ENCODE measurements at places on chromosomes 7 and 10.

DNA sequence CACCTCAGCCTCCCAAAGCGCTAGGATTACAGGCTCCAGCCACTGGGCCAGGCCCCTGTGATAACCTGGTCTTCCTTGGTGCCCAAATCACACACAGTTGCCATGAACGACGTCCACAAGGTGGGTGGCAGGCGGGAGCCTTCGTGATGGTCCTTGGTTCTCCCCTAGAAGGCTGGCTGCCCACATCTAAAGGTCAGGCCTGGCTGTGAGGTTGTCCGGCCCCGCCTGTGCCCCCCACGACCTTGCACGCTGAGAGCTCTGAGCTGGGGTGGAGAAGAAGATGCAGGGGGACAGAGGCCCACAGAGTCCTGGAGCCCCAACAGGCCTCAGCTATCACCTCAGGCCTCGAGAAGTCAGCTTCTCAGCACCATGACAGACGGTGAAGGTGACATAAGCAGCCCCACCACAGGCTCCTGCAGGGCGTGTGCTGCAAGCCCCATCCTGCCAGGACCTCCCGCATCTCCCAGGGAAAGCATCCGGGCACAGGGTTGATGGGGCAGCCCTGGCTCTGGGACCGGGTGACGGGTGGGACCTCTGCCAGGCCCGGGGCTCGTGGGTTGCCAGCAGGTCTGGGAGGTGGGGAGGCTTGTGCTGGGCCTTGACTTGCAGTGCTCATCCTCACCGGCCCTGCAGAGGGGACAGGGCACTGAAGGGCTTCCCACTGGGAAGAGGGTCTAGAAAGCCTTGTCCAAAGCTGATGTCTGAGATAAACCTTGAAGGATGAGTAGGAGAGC is 217.4 kb downstream of the WDR37 start:
- no peak for DNase-seq

- DNase-seq, result no peak
Measured at GRCh38 chr7:139842401-139843210, 13.5 kb downstream of the TBXAS1 start.

GRCh38 chr10:71554671-71555070 is 158.0 kb downstream of the CDH23 start:
- no peak for DNase-seq

DNA sequence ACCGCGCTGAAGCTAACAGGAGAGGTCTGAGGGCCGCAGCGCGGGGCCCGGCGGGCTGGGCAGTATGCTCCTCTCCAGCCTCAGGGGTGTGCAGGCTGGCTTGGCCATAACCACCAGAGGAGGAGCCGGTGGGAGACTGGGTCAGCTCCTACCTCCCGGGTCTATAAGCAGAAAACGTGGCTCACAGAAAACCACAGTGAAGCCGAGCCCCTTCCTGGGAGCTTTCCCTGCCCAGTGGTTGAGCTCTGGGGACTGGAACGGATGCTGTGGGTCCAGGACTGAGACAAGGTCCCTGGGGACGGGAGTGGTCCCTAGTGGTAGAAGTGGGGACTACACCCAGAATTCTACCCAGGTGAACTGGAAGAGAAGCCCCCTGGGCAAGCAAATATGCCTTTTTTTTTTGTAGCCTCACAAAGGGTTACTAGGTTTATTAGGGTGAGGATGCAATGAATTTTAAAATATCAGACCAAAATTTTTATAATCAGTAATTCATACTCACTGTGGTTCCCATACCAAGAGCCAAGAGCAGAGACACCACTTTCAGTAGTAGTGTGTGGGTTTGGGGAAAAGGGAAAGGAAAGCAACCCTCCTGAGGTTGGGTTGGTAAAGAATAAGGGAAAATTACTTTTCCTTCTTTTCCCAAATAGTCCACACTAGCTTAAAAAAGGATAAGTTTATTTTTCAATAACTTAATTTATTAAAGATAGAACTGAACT is 67.9 kb upstream of the PRKCQ start:
- peak; percentile 1 for DNase-seq

- no peak for DNase-seq
Measured at GRCh38 chr7:103574576-103574975, 128.6 kb upstream of the SLC26A5 start.

- no peak for DNase-seq
Measured at GRCh38 chr10:133353202-133353959, 4.4 kb downstream of the FUOM start.

GRCh38 chr7:75957021-75957736 is 37.2 kb downstream of the TMEM120A start:
- DNase-seq, result no peak

- DNase-seq, result no peak
Measured at GRCh38 chr10:119535305-119535704, 7.2 kb downstream of the RGS10 start.

DNA sequence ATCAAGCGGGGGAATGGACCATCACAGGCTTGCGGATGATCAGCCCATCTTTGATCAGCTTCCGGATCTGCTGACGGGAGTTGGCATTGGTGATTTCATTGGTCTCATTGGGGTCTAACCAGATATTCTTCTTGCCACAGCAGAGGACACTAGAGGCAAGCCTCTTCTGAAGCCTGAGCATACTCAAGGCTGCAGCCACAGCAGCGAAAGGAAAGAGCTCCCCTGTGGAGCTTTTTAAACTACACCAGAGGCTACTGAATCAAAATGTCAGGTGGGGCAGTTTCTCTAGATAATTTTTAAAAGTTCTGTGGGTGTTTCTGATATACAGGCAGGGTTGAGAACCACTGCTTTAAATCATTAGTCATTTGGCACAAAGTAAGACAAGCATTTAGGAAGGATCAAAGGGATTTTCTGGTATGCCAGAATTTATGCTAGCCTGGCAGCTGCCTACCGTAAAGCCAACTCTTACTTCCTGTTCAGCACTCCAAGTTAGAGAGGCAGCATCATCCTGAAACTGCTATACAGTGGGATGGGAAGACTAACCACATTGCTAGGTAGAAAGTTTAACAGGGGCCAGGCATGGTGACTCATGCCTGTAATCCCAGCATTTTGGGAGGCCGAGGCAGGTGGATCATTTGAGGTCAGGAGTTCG is 7.0 kb downstream of the NAPEPLD start:
- DNase-seq, result no peak

DNA sequence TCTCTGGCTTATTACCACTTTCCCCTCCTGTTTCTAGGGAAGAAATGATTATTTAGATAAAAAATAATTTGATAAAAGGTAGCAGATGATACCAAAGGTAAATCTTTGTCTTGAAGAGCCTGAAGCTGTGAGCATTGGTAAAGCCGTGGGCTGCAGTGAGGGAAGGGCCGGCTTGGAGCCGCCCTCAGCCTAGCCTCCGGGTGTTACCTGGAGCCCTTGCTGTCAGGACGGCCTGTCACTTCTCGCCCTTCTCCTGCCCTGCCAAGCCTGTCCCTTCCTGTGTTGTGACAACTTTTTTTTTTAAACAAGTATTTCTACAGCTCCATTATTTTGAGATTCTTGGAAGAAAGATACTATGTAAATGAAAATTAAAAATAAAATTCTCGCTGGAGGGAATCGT is 7.0 kb downstream of the CUX1 start:
- DNase-seq, result no peak

DNA sequence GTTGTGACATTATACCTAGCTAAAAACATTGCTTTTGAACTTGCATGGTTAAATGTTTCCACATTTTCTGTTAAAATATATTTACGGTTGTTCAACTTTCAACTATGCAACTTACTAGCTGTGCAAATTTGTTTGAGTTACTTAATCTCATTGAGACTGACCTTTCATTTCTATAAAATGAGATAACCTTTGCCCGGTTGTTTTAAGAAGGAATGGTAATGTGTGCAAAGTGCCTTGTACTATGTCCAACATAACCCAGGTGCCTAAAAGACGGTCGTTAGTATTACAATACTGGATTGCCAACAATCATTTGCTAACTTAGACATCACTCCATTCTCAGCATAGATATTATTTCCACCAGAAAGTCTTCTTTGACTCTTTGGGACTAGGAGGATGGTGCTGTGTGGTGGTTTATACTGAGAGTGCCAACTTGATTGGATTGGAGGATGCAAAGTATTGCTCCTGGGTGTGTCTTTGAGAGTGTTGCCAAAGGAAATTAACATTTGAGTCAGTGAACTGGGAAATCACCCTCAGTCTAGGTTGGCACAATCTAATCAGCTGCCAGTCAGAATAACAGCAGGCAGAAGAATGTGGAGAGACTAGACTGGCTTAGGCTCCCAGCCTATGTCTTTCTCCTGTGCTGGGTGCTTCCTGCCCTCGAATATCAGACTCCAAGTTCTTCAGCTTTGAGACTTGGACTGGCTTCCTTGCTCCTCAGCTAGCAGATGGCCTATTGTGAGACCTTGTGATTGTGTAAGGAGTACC is 85.2 kb upstream of the PDSS1 start:
- no peak for DNase-seq

DNA sequence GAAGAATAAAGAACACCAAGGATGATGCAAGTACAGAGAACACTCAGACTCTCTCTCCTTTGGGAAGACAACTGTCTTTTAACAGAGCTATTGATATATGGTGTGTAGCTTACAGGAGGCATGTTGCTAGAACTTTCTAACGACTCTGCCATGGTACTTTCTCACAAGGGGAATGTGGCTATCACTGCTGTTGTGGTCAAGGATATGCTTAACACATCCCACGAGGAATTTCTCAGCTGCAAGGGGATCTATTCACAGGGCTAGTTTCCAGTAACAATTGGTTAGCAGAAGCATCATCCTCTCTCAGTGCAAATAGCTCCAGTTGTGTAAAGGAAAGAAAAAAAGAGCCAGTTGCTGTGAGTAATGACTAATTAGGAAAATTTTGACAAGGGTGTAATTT is 826.0 kb downstream of the SORCS1 start:
- no peak for DNase-seq

DNA sequence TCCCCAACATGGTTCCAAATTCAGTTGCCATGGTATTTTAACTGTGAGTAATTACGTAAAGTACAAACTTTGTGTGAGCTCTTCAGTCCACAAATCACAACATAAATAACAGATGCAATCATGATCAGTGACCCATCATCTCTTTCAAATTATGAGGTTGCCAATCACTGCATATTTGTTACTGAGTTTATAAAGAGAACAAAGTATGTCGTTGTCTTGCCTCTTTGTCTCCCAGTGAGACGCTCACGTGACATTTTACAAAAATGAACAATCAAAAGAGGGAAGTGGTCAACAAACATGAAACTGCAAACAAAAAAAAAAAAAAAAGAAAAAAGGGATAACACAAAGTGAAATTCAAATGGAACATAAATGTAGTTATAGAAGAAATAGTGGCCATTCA is 122.7 kb upstream of the PDSS1 start:
- no peak for DNase-seq

- no peak for DNase-seq
Measured at GRCh38 chr7:3370921-3371320, 69.9 kb downstream of the SDK1 start.

GRCh38 chr7:131038153-131038552 is 289.5 kb upstream of the MKLN1 start:
- DNase-seq, result no peak

DNA sequence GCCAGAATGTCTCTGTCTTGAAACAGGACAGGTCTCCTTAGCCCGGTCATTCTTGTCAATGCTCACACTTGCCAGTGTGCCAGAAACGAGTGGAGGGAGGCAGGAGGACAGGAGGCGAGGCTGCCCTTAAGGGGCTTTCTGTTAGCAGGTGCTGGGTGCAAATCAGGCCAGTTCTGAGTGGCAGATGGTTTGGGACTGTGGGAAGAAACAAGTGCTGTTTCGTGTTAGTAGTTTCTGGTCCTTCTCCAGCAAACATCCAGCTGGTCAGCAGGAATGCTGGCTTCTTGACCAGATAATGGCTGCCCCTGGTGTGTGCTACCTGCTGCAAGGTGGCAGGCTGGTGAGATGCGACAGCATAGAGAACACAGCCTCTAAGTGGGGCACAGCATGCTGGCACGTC is 8.2 kb upstream of the NDUFB2 start:
- no peak for DNase-seq

GRCh38 chr7:44750424-44750823 is 1.8 kb downstream of the ZMIZ2 start:
- no peak for DNase-seq

DNA sequence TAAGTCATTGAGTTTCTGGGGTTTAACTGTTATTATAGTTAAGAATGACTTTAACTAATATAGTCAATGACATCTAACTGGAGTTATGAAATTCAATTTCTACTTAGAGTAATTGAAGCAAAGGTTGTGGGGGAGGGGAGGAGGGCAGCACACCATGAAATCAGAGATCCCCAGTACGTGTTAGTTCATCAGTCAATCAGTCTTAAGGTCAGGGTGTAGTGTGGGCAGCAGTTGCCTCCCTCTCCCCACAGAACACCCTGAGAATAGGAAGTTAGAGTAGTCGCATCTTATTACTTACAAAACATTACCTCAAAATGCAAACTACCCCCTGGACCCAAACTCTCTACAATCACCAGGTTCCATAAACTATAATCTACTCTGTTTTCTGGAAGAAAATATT is 7.0 kb upstream of the HPS1 start:
- no peak for DNase-seq
